Activated T-cell treated with anti-CD3 and anti-CD28 coated beads for 1 hour (primary cell): ENCODE measurements at places on chromosomes 11 and 22.
A peak's percentile ranks its signal among the peaks of the same experiment; 100 is the strongest.

DNA sequence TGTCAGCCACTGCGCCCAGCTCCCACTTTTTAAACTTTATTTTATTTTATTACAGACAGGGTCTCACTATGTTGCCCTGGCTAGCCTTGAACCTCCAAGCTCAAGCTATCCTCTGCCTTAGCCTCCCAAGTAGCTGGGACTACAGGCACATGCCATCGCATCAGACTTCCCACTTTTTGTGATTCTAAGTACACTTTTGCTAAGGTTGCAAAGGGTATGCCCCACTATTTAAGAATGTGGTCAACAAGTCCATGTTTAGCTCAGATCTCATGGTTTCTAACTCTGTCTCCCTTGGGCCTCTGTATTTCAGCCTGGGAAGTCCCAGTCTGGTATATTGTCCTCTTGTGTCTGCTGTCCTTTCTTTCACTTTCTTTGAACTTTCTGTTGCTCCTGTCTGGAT, 35.3 kb downstream of the EXPH5 start:
- DNase-seq, result no peak

DNA sequence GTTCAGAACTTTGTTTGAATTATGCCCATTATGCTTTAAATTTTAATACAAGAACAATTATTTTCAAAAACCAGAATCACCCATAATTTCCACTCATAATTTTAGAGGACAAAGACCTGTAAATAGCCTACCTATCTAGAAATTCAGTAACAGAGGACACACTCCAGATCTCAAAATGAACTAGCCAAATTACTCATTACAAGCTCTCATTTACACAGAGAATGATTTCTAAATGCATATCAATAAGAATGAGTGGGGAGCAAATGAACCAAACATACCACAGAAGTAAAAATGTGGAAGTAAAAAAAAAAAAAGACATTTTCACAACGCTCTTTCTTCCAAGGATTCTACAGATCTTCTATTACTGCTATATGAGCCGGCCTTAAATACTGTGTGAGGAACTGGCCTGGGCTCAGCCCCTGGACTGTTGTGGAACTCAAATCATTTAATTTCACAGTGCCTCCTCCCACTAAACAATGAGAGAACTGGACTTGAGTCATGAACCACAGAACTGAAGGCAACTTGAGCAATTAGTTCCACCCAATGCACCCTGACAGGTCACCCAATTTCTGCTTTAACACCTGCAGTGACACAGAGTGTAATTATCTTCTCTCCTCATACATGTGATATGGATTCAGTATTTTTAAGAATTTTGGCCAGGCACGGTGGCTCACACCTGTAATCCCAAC, 8.0 kb downstream of the MRTFA start:
- no peak for DNase-seq

GRCh38 chr22:35506259-35506570, 34.4 kb upstream of the RASD2 start:
- no peak for DNase-seq

GRCh38 chr11:16536513-16536912, 180.2 kb upstream of the SOX6 start:
- no peak for DNase-seq

- no peak for DNase-seq
Measured at GRCh38 chr11:19605520-19606371, 106.9 kb upstream of the NAV2 start.

GRCh38 chr22:17891481-17892167, 117.4 kb upstream of the BID start:
- DNase-seq, result no peak

DNA sequence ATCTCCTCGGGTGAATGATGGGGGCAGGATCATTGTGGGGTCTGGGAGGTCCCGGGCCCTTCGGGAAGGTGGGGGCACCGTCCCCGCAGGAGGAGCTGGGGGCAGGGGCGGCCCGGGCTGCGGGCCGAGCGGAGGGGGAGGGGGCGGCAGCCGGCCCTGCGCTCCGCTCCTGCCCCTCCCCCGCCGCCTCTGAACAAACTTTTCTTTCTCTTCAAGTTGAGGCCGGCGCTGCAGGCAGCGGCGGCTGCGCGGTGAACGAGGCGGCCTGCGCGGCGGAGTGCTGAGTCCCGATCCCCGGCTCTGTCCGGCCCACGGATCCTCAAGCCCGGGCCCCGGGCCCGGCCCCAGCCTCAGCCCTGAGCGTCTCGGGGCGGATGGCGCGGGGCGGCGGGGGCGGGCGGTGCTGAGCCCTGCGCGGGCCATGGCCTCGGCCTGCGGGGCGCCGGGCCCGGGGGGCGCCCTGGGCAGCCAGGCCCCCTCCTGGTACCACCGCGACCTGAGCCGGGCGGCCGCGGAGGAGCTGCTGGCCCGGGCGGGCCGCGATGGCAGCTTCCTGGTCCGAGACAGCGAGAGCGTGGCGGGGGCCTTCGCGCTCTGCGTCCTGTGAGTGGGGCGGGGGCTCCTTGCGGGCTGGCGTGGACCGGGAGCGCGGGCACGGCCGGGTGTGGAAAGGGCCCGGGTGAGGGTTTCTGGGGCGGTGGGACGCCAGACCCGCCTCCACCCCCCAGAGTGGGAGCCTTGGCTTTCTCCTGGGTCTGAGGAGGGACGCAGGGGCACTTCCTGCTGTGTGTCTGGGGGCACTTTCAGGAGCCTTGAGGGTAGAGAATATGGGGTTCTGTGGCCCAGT, at the start of gene INPPL1:
Gene INPPL1, plus strand, starts transcription at position 204 of the 847 bp plus-strand sequence. Its CDS starts 218 bp downstream, at position 422.
- peak; percentile 28 for DNase-seq

GRCh38 chr11:64787526-64788320, 9.4 kb upstream of the SF1 start:
- DNase-seq, result peak; percentile 51

DNA sequence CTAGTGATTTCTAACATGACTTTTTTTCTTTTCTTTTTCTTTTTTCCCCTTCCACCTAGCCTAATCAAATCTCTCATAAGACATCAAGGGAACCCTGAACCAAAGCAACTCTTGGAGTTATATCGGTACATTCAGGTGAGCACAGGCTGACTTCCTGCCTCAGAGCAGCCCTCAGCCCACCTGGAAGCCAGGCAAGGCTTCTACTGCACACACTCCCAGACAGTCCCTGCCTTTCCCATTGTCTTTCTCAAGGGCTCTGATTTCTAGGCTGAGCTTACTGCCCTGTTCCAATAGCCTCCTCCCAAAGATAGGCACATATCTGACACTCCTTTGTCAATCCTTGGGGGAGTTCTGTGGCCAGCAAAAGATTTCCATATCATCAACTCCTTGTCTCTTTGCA, 629.5 kb downstream of the NTM start:
- DNase-seq, result no peak

DNA sequence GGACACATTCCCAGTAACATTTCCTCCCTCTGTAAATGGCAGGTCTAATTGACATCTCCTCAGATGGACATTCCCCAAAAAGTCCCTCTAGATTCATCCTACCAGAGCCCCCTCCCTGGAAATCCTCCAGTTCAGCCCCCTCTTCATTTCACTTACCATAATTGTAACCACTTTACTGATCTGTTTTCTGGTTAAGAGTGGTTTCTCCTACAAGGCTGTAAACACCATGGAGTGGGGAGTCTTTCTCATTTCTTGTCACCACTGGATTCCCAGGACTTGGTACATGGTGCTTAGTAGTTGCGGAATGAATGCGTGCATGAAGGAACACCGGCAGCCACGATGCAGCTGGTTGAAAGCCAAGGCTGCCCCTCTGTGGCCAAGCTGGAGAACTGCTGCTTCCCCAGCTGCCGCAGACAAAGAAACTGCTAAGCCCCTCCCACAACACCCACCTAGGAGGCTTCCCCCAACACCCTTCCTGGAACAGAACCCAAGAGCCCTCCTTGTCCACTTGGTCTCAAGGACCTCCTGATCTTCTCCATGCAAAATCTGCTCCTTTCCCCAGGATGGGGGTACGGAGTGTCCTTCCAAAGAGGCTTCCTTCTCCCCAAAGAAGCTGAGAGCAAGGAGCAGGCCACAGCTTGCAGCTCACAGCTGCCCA, 18.6 kb upstream of the SCARF2 start:
- peak; percentile 61 for DNase-seq

GRCh38 chr22:25650833-25651232, 86.4 kb downstream of the GRK3 start:
- no peak for DNase-seq

DNA sequence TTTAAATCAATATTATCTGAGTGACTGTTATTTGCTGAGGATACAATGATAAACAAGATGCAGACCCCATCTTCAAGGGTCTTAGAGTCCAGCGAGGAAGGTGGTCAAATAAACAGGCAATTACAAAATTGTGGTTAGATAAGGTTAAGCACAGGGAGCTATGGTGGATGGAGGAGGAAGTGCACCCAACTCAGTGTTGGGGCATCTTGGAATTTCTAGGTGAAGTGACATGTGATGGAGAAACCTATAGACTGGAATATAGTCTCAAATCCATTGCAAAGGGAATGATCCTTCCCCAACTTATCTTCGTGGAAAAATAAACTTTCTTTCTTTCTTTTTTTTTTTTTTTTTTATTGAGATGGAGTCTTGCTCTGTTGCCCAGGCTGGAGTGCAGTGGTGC, 3.4 kb upstream of the PTPRJ start:
- no peak for DNase-seq

DNA sequence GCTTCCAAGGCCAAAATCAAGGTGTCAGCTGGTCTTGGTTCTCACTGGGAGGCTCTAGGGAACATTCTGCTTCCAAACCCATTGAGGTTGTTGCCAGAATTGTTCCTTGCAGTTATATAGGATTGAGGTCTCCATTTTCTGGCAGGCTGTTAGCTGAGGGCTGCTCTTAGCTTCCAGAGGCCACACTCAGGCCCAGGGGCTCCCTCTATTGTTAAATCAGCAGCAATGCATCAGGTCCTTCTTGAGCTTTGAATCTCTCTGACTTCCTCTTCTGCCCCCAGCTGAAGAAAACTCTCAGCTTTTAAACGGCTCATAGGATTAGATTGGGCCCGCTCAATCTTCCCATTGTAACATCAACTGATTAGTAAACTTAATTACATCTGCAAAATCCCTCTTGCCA, 39.3 kb upstream of the BSX start:
- DNase-seq, result peak; percentile 10

GRCh38 chr11:75040167-75040770, 51.5 kb downstream of the NEU3 start:
- DNase-seq, result no peak

DNA sequence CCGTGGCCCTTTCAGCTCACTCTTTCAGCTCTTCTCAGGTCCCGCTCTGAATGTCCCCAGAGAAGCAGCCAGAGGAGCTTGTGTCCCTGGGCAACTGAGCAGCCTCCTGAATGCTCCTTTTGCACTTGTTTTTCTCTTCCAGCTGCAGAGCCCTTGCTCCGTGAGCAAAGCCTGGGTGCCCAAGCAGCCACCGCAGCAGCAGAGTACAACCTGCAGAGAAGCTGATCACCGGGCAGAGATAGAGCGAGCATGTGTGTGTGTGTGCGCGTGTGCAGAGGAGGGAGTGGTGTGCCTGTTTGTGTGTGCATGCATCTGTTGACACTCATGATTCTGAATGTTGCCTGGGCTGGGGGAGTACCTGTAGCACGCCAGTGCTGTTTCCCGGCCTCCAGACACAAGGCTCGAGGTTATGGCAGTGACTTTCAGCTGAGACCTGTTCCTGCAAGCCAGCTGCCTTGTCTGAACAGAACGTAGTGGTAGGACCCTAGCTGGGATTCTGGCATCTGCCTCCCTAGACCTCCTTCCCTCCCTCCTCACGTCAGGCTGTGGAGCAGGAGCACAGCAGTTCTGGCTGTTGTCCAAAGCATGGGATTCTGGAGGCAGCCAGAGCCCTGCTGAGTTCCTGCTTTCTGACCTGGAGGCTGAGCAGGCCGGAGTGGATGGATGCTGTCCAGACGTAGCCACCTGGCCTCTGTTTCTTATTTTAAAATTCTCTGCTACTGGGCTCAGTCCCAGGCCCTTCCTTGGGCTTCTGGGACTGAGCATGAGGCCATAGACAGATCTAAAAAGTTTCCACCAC, 4.5 kb upstream of the MAPK8IP1 start:
- DNase-seq, result no peak

GRCh38 chr11:128153697-128154048, 433.7 kb downstream of the ETS1 start:
- no peak for DNase-seq

DNA sequence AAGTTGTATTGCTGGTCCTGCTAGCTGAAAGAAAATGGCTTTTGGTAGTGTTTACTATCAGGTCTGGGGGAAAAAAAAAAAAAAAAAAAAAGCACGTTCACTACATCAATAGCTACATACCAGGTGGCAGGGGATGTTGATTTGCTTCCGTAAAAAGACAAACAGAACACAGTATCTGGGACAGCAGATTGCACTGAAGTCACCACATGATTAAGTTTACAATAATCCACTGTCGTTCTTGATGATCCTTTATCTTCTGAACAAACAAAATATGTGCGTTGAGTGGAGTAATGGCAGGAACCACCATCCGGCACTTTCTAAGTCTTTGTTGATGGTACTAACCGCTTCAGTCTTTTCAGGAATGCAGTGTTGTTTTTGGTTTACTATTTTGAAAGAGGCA, 48.7 kb downstream of the DDX6 start:
- no peak for DNase-seq

- DNase-seq, result no peak
Measured at GRCh38 chr11:61873588-61874376, 17.6 kb downstream of the FADS3 start.

DNA sequence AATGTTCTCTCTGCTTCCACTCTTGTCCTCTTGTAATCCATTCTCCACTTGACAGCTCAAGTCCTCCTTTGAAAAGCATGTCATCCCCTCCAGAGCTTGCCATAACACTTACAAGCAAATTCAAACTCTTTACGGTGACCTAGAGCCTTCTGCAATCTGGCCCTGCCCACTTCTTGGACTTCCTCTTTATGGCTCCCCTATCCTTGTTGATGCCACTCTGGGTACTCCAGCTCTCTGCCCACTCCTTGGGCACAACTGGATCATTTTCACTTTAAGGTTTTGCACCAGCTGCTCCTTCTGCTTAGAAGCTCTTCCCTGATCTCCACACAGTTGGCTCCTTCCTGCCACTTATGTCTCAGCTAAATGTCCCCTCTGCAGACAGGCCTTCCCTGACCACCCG, 217.9 kb downstream of the DSCAML1 start:
- DNase-seq, result no peak

- DNase-seq, result no peak
Measured at GRCh38 chr11:60924110-60924905, at the start of gene TMEM132A. TMEM132A (plus strand) TSS chr11:60924460; CDS start chr11:60924634, 174 bp downstream.

DNA sequence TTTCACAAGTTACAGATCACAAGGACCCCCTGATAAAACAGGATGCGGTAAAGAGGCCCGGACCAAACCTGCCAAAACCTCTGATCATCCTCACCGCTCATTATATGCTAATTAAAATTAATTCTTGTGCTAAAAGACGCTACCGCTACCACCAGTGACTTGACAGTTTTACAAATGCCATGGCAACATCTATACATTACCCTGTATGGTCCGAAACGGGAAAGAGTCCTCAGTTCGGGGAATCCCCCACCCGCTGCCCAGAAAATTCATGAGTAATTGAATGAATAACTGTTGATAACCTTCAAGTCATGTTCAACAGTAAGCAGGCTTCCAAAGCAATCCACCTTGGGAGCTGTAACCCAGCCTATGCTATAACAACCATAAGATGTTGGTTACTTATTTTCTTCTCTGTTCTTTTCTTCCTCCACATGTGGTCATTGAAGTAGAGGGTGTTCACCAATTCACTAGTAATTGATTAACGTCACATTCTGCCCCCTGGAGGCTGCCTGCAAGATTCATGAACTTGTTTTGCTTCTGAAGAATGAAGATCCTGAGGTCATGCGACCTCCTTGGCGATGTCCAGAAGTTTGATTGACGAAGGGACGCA, 20.6 kb downstream of the APOBEC3H start:
- DNase-seq, result peak; percentile 63
